ENCODE measurements at places on chromosomes 1 and 21.

- DNase-seq, result no peak
Observed at GRCh38 chr1:10419351-10419750, 10.9 kb upstream of the CENPS start.

- no peak for DNase-seq
Observed at GRCh38 chr1:220255204-220255603, 17.0 kb downstream of the RAB3GAP2 start.

GRCh38 chr1:30525971-30526651 is 197.3 kb downstream of the MATN1 start:
- DNase-seq, result no peak

DNA sequence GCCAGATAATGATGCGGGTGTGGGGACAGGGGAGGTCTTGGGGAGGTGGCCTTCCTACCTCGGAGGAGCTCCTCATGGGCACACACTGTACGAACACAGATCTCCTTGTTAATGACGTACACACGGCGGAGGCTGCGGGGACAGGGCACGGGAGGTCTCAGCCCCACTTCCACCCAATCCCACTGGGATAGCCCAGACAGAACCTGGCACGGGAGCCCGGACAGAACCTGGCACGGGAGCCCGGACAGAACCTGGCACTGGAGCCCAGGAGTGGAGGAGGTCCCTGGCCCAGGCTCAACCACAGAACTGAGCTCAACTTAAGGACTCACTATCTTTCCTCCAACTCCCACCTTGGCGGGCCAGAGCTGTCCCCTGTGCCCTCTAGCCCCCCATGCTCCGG is 5.2 kb downstream of the MFAP2 start:
- DNase-seq, result no peak

DNA sequence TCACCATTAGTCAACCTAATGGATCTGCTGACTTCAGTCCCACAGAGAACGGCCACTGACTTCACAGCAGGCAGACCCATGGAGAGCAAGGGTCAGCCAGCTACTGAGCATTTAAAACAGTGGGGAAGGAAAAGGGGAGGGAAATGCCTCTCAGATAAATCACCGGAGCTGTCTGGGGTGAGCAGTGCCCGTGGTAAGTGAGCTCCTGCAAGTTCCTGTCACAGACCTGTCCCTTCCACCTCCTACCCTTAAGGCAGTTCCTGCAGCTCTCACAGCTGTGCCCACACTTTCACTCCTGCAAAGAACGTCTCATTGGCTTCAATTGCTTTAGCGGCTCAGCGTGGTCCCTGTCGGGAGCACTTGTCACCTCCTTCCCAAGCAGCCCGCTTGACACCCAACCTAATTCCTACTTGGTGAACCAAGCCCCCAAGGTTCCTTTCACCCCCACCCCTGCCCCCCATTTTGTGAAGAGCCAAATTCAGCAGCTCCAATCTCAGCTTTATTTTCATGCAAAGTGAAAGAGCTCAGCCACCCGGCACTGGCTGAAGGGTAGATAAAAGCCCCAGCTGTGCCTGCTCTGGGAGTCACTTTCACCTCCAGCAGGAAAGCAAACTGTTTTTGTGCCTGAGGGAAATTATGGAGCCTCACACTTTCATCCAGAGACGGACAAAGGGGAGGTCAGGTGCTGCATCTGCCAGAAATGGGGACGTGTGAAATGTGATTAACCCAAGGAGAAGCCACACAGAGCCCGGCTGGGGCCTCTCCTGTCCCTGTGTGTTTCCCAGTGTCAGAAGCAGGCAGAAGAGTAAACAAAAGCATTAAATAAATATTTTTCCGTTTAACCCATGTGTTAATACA is 306.2 kb downstream of the TTLL7 start:
- DNase-seq, result peak; percentile 4

DNA sequence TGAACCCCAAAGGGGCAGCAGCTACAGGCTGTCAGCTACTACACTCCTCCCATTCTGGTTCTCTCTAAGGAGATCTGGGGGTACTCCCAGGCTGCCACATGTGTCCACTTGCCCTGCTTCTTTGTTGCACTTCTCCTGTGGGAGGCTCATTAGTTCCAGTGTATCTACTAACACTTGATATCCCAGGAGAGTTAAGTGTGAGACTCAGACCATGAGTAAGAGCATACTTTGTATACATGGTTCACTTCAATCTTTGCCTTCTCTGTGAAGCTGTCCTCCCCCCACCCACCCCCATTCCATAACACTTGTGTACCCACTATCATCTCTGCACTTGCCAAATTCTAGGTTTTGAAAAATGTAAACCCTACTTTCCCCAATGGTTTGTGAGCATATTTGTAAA is 34.9 kb upstream of the GADD45A start:
- DNase-seq, result no peak

DNA sequence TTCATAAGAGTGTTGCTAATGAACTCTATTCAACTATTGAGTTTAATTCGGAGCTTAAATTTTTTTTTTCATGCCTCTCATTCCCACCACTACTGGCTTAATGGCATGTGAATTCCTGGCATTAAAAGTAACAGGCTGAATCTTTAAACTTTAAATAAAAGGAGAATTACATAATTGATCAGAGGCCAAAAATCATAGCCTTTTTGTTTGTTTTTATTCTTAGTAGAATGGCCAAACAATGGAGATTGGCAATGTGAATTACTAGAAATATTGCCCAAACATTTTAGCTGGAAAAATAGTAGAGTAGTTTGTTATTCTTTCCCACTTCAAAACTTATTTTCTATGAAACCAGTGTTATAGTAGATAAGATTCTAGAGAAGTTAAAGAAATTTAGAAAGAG is 25.1 kb upstream of the PDC start:
- DNase-seq, result no peak

GRCh38 chr21:42557420-42557819 is 43.8 kb downstream of the SLC37A1 start:
- no peak for DNase-seq

GRCh38 chr1:1842360-1843146 is 48.3 kb downstream of the GNB1 start:
- DNase-seq, result peak; percentile 49

All from germinal center (tissue), 1 donor.